DMS53 (cell line): ENCODE measurements at places on chromosomes 16 and 17.

- peak; percentile 72 for DNase-seq
Observed at GRCh38 chr17:73474370-73474988, 162.7 kb upstream of the CDC42EP4 start.

GRCh38 chr17:79002796-79003593 is 6.6 kb downstream of the CANT1 start:
- DNase-seq, result no peak

DNA sequence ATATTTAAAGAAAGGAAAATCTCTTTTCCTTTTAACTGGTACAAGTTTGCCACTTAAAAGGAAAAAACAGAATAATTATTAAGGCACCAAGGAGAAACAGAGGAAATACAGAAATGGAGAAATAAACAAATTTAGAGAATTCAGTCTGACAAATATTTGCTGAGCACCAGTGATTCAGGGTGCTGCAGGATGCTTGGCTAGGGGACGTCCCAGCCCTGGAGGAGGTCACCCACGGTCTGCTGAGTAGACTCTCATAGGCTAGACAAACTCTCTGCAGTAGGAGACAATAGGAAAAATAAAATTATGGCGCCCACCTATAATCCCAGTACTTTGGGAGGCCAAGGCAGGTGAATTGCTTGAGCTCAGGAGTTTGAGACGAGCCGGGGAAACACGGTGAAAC is 15.9 kb downstream of the C1QTNF1 start:
- DNase-seq, result no peak

- no peak for DNase-seq
Observed at GRCh38 chr17:82242977-82243647, 14.3 kb downstream of the SLC16A3 start.

- no peak for DNase-seq
Observed at GRCh38 chr16:69651217-69651616, 75.1 kb downstream of the NQO1 start.

GRCh38 chr17:2691965-2692780 is 19.4 kb downstream of the CLUH start:
- no peak for DNase-seq

GRCh38 chr16:28982949-28983348 is 1.9 kb upstream of the LAT start:
- DNase-seq, result no peak

DNA sequence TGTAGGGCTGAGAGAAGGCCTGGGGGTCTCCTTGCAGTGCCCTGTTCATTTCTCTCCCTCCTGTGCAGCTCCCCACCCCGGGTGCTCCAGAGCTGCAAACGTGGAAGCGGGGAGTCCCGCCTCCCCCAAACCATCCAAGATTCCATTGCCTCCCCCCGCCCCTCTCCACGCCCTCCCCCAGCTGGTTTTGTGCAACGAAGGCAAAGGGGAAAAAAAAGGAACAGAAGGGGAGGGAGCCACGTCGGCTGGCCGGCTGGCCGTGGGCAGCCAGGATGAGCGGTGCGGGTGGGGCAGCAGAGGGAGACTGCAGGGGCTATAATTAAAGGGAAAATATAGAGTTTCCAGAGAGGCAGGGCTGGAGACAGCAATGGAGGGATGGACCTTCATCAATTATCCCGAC is 1.7 kb upstream of the COL1A1 start:
- DNase-seq, result no peak

DNA sequence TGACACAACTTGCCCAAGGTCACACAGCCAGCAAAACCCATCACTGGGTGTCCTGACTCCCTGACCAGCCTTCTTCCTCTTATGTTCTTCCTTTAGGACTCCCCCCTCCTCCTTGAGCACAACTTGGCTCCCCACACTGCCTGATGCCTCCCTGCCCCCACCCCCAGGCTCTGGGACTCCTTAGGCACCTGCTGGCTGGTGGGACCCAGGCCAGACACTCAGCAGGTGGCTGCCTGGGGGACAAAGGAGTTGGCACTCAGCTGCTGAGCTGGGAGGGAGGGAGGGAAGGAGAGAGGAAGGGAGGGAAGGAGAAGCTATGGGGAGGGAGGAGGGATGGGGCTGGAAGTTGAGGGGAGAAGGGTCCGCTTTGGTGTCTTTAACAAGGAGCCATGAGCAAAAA is 8.0 kb downstream of the SEZ6 start:
- peak; percentile 6 for DNase-seq

DNA sequence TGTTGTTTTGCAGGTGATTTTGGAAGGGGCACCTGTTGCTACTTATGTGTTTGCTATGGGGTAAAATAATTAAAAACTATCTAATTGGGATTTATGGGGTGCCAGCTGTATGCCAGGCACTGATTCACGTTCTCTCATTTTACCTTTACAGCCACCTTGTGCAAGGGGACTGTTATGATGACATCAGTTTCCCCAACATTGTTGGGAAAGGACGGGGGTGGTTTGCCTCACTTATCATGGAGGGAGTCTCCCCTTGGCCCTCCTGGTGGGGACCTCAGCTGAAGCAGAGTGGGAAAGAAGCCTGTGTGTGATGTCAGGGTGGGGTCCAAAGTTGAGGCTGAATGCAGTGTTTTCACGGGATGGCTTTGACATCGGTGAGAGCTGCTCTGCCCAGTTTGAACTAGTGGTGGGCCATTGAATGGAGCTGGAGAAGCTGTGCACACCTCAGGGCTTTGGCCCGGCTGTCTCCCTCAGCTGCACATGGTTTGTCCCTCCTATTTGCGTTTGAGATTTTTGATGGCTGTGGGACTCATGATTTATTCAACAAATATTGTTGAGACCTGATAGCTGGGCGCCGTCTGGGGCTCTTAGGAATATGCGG is 36.1 kb downstream of the CMIP start:
- no peak for DNase-seq

DNA sequence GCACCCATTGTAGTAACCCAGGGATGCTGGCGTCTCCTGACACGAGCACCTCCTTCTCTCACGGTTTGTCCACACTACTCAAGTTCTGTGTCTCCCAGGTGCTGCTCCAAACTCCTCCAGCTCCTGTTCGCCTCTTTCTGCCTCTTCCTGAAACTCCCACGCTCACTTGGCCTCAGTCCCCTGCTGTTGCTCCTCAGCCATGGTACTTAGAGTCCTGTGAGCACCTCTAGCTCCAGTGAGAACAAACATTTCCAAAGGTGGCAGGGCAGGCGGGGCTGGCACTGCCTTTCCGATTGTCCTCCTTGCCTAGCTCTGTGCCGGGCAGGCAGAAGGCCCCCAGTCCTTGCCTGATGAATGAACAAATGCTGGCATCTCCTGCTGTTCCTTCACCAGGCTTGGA is 146.1 kb downstream of the SDK2 start:
- no peak for DNase-seq

GRCh38 chr16:77556201-77556873 is 121.5 kb upstream of the ADAMTS18 start:
- DNase-seq, result no peak

GRCh38 chr17:6587310-6587709 is 31.0 kb upstream of the PITPNM3 start:
- no peak for DNase-seq

DNA sequence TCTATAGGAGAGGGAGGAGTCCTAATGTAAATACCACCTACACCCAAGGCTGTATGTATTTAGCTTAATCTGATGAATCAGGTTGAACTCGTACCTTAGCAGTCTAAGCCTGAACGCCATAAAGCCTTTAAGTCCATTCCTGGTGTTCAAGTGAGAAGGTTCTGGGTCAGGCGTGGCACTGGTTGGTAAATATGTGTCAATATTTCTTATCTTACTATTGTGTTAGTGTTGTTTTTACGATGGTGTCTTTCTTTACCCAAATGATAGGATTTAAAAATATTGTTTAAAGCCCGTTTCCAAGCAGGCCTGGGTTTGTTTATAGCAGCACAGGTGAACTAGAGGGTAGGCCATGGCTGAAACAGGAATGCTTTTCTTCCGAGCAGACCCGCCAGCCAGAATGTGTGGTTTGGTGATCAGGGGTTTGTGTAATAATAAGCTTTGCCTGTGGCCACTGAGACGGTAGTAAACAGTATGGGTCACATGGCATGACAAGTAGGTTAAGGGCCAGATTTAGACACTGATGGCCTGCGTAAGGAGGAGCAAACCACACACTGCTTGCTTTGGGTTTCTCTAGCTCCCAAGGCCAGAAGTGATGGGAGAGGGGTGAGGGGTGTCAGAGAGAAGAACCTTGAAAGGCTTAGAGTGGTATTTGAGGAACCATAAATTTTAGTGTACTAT is 3.3 kb downstream of the TMEM94 start:
- DNase-seq, result no peak
